Thymus (tissue), 14 donors: ENCODE measurements at places on chromosomes 6 and 20.

GRCh38 chr6:152049502-152049901 is 242.0 kb downstream of the ESR1 start:
- H3K4me1 ChIP-seq = no peaks in the 10 kb centered on the region
- no peaks in the 10 kb centered on the region for H3K36me3 ChIP-seq
- H3K4me3 ChIP-seq = no peak overlapping the region
- DNase-seq = no peak
- no peak overlapping the region for H3K27ac ChIP-seq
- H3K27me3 ChIP-seq = no peaks in the 10 kb centered on the region

DNA sequence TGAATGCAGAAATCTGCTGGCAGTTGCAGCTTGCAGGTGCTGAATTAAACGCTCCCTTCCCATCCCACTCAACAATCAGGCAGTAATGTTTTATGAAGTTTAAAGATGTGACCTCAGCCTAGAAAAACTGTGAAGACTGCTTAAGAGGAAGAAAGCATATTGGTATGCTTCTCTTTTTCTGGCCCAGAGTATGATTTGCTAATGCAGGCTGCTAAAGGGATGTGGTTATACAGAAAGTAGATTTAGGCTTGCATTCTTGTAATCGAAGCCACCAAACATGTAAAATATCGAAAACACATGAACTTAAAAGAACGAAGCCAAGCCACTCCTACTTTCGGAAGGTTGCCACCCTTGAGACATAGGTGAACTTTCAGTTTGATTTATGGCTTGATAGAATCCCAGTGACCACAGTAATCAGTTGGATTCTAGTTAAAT is 40.7 kb downstream of the MAP3K5 start:
- no peak overlapping the region for H3K4me3 ChIP-seq
- no peaks in the 10 kb centered on the region for H3K4me1 ChIP-seq
- H3K27ac ChIP-seq = peak overlapping the region; percentile 42
- no peaks in the 10 kb centered on the region for H3K27me3 ChIP-seq
- no peaks in the 10 kb centered on the region for H3K36me3 ChIP-seq
- DNase-seq = no peak

GRCh38 chr20:64240243-64241015 is 15.1 kb upstream of the PCMTD2 start:
- no peak overlapping the region for H3K27ac ChIP-seq
- no peak for DNase-seq
- no peaks in the 10 kb centered on the region for H3K27me3 ChIP-seq
- H3K4me3 ChIP-seq = no peak overlapping the region
- no peaks in the 10 kb centered on the region for H3K4me1 ChIP-seq
- H3K36me3 ChIP-seq = no peaks in the 10 kb centered on the region

GRCh38 chr6:165543781-165544180 is 119.3 kb downstream of the PDE10A start:
- H3K27me3 ChIP-seq = no peaks in the 10 kb centered on the region
- no peak overlapping the region for H3K4me3 ChIP-seq
- H3K36me3 ChIP-seq = no peaks in the 10 kb centered on the region
- DNase-seq = no peak
- H3K4me1 ChIP-seq = no peaks in the 10 kb centered on the region
- H3K27ac ChIP-seq = no peak overlapping the region

DNA sequence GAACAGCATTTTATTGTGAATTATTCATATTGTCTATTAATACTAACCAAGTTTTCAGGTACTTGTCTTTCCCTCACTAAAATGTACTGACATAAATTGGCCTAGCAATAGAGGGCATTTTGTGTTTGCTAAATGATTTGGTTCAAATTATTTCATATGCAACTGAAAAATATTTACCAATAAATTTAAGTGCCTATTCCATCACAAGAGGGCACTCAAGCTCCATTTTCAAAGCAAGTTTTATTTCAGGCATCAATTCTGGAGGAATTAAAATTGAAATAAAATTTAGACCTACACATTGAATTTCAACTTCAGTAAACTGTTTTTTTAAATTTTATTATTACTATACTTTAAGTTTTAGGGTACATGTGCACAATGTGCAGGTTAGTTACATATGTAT is 114.3 kb upstream of the SYNCRIP start:
- no peak overlapping the region for H3K4me3 ChIP-seq
- no peaks in the 10 kb centered on the region for H3K27me3 ChIP-seq
- DNase-seq = no peak
- no peaks in the 10 kb centered on the region for H3K4me1 ChIP-seq
- no peaks in the 10 kb centered on the region for H3K36me3 ChIP-seq
